NCI-H1417 (cell line): ENCODE measurements at places on chromosomes 4 and X.

DNA sequence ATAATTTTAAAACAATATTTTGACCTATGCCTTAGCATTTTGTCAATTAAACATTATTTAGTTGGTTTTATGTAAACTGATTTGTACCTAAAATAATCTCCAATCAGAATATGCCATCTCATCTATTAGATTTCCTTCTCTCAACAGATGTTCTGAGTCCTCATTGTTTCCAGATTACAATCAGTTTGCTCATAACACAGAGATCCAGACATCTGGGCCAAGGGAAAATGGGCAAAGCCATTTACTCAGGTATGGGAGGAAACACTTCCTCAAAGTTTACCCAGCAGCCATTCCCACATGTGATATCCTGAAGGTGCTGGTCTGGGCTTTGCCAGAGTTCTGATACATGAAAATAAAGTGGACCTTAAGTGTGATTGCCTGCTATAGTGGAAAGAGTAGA, 217.9 kb upstream of the GPC4 start:
- no peak for DNase-seq

GRCh38 chr4:15958562-15958961, 4.4 kb downstream of the FGFBP2 start:
- DNase-seq, result no peak

DNA sequence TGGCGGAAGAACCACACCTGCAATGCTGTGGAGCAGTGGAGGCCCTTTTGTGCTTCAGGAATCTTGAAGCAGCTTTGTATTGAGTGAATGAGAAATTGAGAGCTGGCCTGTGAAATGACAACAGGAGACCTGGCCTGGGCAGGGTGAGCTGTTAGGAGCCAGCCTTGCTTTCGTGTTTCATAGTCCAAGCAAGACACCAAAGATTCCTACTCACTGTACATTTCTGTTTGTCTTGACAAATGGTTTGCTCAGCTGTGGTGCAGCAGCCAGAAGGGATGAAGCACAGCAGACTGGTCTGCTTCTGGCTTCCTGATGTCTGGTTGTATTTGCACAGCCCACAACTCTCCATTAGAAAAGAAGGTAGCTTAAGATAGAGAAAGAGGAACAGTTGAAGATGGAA, 96.5 kb downstream of the GATB start:
- DNase-seq, result no peak

GRCh38 chrX:105738162-105738561, 84.2 kb upstream of the NRK start:
- no peak for DNase-seq

DNA sequence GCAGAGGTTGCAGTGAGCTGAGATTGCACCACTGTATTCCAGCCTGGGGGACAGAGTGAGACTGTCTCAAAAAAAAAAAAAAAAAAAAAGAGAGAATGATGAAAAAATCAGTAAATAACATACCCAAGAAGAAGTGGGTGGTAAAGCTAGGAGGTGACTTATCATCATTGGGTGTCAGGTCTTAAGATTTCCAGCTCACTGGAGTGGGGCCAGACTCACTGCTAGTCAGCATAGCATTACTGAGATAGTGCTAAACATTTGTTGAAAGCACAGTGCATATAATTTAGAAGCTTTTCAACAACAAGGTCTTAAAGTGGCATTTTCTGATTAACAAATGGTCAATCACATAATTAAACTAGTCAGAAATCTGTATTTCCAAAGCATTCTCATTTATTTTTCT, 221.8 kb upstream of the GYPA start:
- DNase-seq, result no peak

- DNase-seq, result no peak
Measured at GRCh38 chr4:38313999-38314561, 349.9 kb upstream of the KLF3 start.

DNA sequence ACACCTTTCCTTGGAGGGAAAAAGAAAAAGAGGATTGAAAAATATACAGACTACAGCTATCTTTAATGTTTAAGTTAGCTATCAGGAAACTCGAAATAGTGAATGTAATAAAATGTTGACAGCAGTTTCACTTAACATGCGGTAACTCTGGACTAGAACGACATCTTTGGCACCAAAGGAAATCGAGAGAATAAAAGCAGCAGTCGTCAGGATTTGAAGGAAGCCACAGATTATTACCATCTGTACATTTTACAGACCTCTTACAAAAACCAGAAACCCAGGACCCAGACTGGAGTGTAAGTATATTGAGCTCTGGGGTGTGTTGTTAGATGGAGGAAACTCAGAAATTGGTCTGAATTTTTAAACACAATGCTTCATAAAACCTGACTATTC, 51.6 kb upstream of the STOX2 start:
- no peak for DNase-seq

DNA sequence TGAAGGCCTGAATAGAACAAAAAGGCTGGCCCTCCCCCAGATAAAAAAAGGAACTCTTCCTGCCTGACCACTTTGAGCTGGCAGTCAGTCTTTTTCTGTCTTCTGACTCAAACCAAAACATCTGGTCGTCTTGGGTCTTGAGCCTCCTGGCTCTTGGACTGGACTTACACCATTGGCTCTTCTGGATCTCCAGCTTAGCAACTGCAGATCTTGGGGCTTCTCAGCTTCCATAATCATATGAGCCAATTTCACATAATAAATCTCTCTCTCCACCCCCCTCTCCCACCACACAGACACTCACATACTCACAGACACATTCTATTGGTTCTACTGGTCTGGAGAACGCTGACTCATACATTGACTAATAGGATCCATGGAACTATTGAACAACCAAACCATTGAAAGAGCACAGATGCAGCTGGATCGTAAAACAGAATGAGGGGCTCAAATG, 15.6 kb upstream of the CWH43 start:
- DNase-seq, result no peak

DNA sequence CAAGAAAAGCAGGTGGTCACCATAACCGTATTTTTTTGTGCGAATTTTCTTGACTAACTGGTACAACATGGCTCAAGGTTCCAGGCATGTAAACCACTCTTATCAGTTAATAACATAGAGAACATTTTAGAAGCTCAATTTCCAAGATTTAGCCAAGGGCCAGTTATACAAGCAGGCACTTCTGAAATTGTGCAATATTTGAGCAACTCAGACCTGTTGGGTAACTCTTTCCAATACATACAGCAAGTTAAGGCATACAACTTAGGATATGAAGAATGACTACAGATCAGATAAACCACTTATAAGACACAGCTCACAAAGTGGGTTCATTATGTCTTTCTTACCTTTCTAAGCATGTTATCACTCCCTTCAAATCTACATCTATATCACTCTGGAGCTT, 43.9 kb downstream of the ZNF280C start:
- DNase-seq, result no peak

DNA sequence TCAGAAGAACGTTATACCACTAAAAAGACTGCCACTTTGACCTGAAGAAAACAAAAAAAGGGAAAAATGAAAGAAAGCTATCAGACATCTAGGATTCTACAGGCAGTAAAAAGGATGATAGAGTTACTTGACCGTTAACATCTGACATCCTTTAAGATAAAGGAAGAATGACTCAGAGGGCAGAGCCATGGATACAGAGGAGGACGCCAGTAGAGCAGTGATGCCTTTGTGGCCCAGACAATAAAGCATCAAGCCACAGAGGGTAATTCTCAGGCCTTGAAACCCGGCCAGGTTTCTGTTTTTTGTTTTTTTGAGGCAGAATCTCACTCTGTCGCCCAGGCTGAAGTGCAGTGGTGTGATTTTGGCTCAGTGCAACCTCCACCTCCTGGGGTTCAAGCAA, 9.5 kb upstream of the BEX1 start:
- DNase-seq, result no peak

DNA sequence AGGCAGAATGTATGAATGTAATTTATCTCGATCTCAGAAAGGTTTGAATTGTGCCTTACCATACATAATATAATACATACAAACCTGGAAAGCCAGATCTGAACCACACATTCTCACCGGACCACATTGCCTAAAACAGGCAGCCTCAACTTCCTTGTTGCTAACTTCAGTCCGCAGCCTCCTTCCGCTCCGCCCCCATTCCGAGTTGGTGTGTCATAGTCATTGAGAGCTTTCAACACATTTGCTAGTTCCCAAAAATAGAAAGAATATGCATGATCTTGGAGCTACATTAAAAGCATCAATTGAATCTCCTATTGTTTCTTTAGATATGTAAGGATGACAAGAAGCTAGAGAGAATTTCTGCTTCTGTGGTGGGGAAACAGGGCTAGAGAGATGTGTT, 127.2 kb downstream of the ARHGEF9 start:
- no peak for DNase-seq

DNA sequence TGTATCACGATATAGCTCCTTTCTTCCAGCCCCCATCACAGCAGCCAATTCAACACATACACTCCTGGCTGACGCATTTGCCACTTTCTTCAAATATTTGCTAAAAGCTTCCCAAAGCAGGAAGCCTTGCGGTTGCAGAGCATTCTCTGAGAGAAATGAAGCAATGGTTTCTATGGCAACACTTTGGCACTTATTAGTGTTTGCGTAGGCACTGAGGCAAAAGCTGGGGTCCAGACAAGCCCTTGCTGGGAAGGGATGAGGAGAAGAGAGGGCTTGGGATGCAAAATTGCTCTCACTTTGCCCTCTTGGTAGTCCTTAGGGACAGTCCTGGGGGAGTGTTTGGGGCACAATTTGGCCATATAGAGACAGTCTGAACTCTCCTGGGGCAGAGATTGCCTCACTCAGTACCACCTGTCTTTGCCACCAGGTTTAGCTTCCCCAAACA, 55.0 kb upstream of the PAK3 start:
- DNase-seq, result no peak

GRCh38 chrX:152024710-152025109, 50.2 kb upstream of the GABRE start:
- no peak for DNase-seq

GRCh38 chr4:126470862-126471261, 1156.1 kb downstream of the FAT4 start:
- DNase-seq, result no peak

DNA sequence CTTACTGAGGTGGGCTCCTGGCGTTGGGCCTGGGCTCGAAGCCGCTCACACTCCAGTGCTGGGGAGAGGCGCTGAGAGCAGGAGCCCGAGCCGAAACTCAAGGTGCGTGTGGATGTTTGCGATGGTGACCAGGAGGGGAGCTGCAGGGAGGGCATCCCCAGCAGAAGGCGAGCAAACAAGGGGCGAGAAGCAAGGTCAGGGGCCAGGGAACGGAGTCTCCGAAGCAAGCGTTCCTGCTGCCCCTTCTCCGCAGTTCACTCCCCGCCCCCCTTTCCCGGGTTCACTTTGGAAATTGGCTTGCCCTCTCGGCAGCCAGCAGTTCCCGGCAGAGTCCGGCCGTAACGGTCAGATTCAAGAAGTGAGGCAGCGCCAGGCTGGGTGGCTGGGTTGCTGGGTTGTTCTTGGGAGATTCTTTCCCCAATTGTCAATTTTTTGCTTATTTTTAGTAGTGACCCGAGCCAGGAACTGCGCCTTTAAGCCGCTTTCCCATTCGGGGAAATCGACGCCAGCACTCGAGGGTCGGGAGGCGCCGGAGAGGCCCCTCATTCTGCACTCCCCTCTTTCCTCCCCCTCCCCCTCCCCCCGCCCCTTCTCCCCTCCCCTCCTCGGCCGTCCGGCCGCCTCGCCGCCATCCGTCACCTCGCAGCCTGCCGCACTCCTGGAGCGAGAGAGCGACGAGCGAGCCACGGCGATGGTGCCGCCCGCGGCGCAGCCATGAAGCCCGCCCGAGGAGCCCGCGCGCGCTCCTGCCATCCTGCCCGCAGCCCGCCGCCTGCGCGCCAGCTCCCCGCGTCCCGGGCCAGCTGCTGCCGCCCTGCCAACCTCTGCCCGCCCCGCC, at the start of gene FRMPD3:
TSS of gene FRMPD3 (plus strand) at position 655 of the 838 bp plus-strand sequence. CDS start 76,937 bp downstream, outside the sequence.
- DNase-seq, result peak; percentile 71

- no peak for DNase-seq
Measured at GRCh38 chrX:114390251-114390796, 193.6 kb upstream of the HTR2C start.

GRCh38 chrX:130857207-130857606, 45.8 kb downstream of the ENOX2 start:
- no peak for DNase-seq

DNA sequence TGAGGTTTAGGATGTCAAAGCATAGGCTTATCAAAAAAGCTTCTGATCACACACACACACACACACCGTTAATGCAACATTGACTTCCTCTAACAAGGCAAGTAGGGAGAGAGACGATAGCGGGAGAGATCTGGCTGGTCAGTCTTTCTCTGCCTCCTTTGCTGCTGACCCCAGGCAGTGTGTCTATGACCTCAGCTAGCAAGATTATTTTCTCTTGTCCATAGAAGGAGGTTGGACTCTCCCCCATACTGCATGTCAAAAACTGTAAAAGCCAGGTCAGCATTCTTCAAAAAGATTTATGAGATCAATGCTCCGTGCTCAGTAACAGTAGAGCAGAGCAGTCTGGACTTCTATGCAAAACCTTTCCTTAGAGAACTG, 63.5 kb upstream of the PGM2 start:
- no peak for DNase-seq

- DNase-seq, result peak; percentile 90
Measured at GRCh38 chrX:131792789-131793462, 230.2 kb upstream of the STK26 start.

DNA sequence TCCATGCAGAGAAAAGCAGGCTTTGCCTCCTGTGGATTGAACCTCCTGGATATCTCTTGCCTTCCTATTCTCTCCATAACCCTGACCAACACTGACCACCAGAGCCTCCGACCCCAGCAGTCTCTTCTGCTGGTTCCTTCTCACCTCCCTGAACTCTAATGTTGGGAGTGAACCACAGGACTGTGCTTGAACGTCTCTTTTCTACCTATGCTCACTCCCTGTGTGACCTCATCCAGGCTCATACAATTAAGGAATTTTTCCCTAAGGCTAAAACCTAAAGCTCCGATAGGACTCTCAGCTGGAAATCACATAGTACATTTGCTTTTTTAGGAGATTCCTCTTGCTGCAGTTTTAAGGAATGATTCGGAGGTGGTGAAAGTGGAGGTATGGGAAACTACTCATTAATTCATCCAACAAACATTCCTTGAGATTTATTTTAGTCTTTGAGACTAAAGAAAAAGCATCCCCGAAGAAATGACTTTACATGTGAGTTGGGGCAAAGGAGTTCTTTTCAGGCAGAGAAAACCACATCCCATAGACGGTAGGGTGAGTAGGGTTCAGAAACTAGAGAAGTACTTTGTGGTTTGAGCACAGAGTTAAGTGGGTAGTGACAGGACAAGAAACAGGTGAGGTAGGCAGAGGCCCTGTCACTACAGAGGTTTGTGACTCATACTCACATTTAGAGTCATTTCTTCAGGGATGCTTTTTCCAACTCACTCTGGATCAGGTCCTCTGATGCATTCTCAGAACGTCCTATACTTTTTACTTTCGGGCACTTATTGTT, 30.8 kb downstream of the NDNF start:
- DNase-seq, result peak; percentile 27

- DNase-seq, result no peak
Measured at GRCh38 chr4:10416441-10416840, 40.8 kb downstream of the ZNF518B start.

- peak; percentile 3 for DNase-seq
Measured at GRCh38 chr4:120921456-120922380, 808 bp downstream of the PRDM5 start.
